SK-MEL-5 (cell line): ENCODE measurements at places on chromosomes 13 and 19.

DNA sequence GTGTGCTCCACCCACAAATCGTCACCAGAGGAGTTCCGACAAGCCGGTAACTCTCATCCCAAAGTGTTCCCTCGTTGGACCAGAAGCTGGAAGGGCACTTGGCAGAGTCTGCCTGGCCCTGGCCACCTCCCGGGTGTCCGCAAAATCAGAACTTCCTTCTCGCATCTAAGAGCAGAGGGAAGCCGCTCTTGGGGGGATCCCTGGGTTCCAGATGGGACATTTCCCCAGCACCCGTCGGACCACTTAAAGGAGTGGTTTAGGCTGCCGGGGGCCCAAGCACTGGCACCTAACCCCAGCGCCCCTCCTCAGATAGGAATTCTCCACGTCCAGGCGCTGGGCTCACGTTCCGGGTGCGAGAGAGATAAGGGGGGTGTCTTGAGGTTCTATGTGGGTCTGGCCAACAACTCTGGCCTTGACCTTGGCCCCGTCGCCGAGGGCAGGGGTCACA lies 857 bp upstream of the MAP2K7 start:
- no peak for DNase-seq

- peak; percentile 87 for DNase-seq
Observed at GRCh38 chr13:100789481-100789880, 114.9 kb upstream of the TMTC4 start.

DNA sequence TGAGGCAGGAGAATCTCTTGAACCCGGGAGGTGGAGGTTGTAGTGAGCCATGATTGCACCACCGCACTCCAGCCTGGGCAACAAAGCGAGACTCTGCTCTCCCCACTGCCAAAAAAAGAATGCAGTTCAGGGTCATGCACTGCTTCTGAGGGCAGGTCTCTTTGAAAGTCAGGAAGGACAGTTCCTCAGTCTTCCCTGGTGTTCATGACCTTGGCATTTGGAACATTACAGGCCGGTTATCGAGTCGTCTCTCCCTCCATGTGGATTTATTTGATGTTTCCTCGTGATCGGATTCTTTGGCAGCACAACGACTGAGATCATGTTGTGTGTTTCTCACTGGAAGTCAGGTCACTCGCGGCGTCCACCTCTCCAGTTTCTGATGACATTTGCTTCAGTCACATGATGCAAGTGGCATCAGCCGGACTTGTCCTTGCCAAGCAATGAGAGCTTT lies 17.2 kb downstream of the FGF21 start:
- no peak for DNase-seq

DNA sequence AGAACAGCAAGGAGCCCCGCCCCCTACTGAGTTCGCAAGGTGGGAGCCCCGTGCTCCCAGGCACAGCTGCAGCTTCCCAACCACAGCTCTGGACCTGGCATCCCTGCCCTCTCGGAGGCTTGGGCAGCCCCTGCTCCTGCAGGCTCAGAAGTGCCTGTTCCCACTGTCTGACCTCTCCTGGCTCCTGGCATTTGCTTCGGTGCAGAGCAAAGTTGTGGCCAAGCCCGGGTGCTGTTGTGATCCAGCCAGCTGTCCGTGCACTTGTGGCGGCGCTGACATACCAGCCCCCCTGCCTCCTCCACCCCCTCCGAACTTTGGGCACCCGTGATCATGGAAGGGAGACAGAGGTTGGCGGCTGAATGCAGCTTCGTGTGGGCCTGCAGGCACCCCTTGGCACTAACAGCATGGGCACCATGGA lies 1386.8 kb downstream of the PCDH9 start:
- no peak for DNase-seq

DNA sequence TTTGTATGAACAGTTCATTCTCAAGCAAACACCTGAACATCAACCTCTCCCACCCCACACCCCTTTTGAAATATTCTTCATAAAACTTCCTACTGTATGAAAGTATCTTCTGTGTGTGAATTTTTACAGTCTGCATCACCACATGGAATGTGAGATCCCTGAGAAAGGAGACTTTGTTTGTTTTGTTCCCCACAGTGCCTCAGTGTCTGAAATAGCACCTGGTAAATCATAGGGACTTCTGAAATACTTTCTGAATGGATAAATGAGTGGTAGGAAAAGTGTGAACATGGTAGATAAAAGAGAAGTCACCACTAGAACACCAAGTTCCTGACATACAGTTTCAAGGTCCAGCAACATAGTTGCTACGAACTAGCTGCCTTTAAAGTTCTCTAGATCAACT lies 1071.2 kb downstream of the EFNB2 start:
- no peak for DNase-seq

GRCh38 chr13:38684714-38685113 lies 2.2 kb upstream of the FREM2 start:
- DNase-seq = no peak

DNA sequence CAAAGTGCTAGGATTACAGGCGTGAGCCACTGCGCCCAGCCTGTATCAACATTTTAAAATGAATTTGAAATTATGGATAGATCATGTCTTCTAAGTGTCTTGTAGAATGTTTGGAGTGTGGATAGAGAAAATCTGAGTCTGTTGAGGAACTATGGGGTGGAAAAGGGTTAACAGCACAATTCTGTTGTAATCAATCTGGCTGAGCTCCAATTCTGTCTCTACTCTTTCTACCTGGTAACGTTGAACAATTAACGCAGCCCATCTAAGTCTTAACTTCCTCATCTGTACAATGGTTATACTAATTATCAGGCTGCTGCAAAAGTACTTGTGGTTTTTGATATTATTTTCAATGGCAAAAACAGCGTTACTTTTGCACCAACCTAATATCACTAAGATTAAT lies 4.1 kb downstream of the FPR2 start:
- DNase-seq = no peak

GRCh38 chr13:77699059-77699680 lies 1.7 kb downstream of the SLAIN1 start:
- DNase-seq = no peak

DNA sequence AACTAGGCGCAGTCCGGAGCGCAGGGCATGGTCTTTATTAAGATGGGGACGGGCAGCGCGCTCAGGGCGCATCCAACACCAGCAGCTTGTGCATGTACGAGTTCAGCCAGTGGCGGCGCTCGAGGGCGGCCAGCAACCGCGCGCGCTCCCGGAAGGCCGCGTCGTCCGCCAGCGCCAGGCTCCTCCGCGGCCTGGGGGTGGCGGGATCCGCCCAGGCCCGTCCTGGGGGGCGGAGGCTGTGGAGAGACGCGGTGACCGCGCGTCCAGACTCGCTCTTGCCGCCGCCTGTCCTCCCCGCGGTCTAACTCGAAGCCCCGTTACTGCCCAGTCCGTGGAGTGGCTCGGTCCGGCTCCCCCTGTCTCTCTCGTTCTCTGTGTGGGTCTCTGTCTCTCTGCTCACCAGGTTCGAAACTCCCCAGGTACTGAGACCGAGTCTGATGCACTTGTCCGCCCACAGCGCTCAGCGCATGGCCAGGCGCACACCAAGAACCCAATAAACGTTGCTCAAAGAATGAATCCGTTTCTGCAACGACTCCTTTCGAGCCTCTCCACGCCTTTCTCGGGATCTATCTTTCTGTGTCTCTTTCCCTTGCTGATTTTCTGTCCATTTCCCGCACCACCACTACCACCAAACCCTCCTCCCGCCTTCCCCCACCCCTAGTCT lies 702 bp downstream of the PTH2 start:
- DNase-seq = peak; percentile 63

- DNase-seq = peak; percentile 74
Observed at GRCh38 chr13:99176309-99177276, 24.1 kb upstream of the UBAC2 start.

GRCh38 chr19:510606-511100 lies 3.4 kb downstream of the TPGS1 start:
- DNase-seq = peak; percentile 80
